NAMALWA (cell line): ENCODE measurements at places on chromosomes 2 and 18.

GRCh38 chr2:20662308-20662937 is 4.5 kb upstream of the GDF7 start:
- no peak for DNase-seq

DNA sequence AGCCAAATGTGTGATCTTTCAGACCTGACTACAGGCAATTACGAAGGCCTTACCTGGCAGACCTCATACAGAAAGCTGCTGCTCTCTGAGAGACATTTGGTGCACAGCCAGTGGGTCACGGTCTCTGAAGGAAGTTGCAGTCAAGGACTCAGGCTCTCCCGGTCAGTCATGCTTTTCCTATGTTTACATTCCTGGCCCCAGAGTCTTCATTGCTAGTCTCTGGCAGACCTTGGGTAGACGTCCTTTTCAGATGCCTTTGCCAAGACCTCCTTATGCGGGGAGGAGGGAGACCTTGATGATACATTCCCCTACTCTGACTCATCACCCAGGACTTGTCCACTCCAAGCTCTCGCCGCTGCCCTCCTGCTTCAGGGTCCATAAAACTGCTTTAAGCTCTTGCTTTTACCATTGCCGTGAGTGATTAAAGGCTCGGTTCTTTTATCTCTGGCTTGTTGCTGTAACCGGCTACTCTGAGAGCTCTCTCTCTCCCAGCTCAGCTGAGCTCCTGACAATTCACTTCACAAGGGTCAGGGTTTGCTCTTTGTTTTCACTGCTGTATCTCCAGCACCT is 62.0 kb upstream of the SLC35F5 start:
- DNase-seq, result no peak

DNA sequence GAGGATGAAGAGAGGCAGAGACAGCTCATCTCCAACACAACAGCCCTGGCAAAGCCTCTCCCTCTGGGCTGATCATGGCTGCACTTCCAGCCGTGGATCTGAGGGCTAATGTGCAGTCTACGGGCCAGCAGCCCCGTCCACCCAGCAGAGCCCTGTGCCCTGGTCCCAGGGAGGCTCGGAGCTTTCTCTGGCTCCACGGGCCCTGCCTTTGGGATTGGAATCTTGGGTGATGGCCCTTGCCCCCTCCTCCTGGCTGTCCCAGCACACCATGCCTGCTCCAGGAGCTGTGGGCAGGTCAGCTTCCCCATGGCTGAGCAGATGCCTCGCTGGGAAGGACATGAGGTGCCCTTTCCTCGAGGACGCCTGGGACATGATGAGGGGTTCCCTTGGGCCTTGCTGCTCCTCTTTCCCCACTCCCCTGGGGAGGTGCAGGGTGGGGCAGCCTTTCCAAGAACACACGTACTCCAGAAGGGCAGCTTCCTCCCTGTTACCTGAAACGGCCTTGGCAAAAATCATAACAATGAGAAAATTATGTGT is 66.9 kb downstream of the C18orf63 start:
- no peak for DNase-seq

DNA sequence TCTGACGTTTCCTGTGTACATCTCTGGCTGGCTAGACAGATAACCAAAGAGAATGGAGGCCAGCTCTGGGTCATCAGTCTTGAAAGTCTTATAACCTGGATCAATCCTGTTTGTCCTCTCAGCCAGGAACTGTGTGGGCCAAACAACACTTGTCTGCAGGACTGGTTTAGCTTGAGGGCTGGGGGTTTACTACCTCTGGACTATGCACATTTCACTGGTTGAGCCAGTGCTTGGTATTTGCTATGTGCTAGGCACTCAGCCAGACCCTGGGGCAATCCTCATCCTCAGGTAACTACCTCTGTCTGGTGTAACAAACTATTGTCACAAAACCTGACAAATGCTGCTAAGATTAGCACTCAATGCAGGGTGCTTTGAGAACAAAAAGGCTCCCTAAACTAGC is 169.7 kb downstream of the HAUS1 start:
- DNase-seq, result no peak

DNA sequence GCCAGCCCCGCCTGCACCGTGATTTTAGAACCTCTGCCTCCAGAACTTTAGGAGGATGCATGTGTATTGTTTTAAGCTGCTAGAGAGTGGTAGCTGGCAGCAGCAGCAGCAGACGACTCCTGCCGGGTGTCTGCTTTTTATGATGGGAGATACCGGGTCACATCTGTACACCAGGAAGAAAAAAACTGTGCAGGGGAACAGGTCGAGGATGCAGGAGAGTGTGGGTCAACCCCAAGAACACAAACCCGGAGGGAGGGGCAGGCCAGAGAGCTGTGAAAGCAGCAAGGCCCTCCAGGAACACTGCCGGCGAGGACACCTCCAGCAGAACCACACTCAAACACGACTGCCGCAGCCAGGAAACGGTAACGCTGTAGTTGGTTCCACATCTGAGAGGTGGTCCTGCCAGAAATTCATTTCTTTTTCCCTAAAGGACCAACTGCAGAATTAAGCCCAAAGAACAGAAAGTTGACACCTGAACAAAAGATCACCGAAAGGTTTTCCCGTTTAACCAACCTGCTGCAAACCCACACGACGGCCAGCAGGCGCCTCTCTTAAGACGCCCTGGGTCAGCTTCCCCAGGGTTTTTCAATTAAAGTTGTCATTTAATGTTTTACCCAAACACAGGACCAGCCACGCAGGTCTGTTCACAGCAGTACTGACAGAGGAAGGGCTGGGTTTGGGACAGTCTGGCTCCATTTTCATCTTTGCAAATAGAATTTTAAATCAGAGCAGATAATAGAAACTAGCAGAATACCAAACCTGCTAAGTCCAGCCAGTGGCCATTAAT is 60.5 kb downstream of the NDUFA10 start:
- no peak for DNase-seq

DNA sequence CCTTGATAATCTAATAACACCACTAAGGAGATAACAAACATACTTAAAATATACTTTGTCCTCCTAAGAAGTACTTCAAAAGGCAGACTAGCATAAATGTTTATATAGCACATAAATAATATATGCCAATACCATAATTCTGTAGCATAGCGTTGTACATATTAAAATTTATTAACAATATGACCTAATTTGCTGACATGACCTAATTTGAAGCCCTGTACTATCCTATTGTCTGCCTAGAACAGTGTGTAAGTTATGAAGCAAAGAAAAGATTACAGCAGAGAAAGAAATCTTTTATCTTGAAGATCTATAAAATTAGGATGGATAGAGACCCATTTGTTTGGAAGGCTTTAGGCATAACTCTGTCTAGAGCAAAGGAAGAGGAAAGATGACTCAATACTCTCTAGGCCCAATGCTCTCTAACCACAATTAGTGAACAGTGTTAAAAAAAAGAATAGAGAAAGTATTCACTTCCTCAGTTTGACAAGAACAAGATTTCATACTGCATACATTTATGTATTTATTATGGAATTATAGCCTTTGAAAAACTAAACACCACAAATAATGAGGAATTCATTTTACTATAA is 231.3 kb downstream of the ZRANB3 start:
- no peak for DNase-seq

DNA sequence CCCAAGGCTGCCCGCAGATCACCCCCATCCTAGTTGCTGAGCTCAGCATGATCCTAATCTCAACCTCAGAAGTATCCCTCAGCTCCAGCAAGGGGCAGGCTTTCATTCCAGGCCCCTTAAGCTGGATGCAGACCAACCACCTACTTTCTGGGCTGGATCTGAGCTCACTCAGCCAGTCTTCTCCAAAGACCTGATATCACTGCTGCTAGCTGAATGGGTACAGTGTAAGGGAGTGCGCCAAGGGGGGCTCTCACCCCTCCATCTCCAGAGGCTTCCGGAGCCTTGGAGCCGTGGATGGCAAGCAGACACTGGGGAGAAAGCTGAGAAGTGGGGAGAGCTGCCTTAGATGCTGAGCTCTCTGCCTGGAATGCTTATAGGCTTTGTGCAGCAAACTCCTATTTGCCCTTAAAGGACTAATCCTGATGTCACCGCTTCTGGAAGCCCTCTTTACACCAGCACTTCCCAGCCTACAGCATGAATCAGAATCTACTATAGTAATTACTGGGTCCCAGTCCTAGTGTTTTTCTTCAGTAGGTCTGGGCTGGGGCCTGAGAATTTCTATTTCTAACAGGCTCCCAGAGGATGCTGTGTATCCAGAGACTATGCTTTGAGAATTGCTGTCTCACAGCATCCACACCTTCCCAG is 31.0 kb downstream of the GYPC start:
- no peak for DNase-seq
